Tongue (tissue), 3 donors: ENCODE measurements at places on chromosomes 4 and X. TPM values are rescaled to one million over a fixed set of nuclear protein-coding genes. Genes with fewer than 3 reads are reported as not detected.

SLITRK2 gene
- 1.2 TPM for total RNA-seq

SOX3 gene
- not detected for total RNA-seq

ADH1B gene
- 12.5 TPM for total RNA-seq

KIAA1210 gene
- total RNA-seq = 0.10 TPM

SPOCK3 gene
- total RNA-seq = 3.6 TPM

TDO2 gene
- 1.0 TPM for total RNA-seq

SYN1 gene
- total RNA-seq = 0.41 TPM

HMGB2 gene
- 87.5 TPM for total RNA-seq

TMEM35A gene
- 1.7 TPM for total RNA-seq

CFP gene
- total RNA-seq = 1.9 TPM

PRDM5 gene
- total RNA-seq = 36.4 TPM

UVSSA gene
- total RNA-seq = 8.5 TPM

KDM5C gene
- total RNA-seq = 143 TPM

C4orf36 gene
- total RNA-seq = 1.7 TPM

BEX5 gene
- total RNA-seq = 0.92 TPM

GPR34 gene
- 2.7 TPM for total RNA-seq

TCP11X2 gene
- total RNA-seq = not detected

ADGRG4 gene
- total RNA-seq = 0.10 TPM

CDKL5 gene
- 9.3 TPM for total RNA-seq

GC gene
- not detected for total RNA-seq

WAS gene
- 1.6 TPM for total RNA-seq

CCDC149 gene
- 20.6 TPM for total RNA-seq

KLKB1 gene
- 1.2 TPM for total RNA-seq

MAGEA11 gene
- total RNA-seq = 0.82 TPM

NAP1L2 gene
- total RNA-seq = 1.8 TPM

MAGEA3 gene
- not detected for total RNA-seq

RCHY1 gene
- 43.1 TPM for total RNA-seq

FGF13 gene
- total RNA-seq = 49.3 TPM

NPY2R gene
- 0.41 TPM for total RNA-seq

AWAT2 gene
- not detected for total RNA-seq

GAGE12F gene
- total RNA-seq = not detected

NR0B1 gene
- total RNA-seq = not detected

CYP2U1 gene
- 8.8 TPM for total RNA-seq

APEX2 gene
- total RNA-seq = 5.5 TPM

STATH gene
- 68.2 TPM for total RNA-seq

DCX gene
- 20.8 TPM for total RNA-seq

RPGR gene
- total RNA-seq = 11.0 TPM

AKAP14 gene
- total RNA-seq = 0.41 TPM

BRS3 gene
- not detected for total RNA-seq

DCAF12L2 gene
- 12.2 TPM for total RNA-seq

PABPC1L2A gene
- total RNA-seq = not detected

AMMECR1 gene
- 19.5 TPM for total RNA-seq

NSDHL gene
- total RNA-seq = 5.9 TPM

DRD5 gene
- total RNA-seq = 1.1 TPM

ASB9 gene
- total RNA-seq = 4.0 TPM
